ENCODE measurements at places on chromosomes 3 and 15. TPM values are rescaled to one million over a fixed set of nuclear protein-coding genes. Genes with fewer than 3 reads are reported as not detected.

The CCDC191 gene
- total RNA-seq, result 2.6 TPM

GRCh38 chr15:69380100-69380725 is 33.9 kb upstream of the KIF23 start:
- peaks cover 6% of the 10 kb centered on the region for H3K27me3 ChIP-seq
- H3K36me3 ChIP-seq, result no peaks in the 10 kb centered on the region
- no peak overlapping the region for H3K4me3 ChIP-seq
- DNase-seq, result no peak
- H3K27ac ChIP-seq, result no peak overlapping the region

DNA sequence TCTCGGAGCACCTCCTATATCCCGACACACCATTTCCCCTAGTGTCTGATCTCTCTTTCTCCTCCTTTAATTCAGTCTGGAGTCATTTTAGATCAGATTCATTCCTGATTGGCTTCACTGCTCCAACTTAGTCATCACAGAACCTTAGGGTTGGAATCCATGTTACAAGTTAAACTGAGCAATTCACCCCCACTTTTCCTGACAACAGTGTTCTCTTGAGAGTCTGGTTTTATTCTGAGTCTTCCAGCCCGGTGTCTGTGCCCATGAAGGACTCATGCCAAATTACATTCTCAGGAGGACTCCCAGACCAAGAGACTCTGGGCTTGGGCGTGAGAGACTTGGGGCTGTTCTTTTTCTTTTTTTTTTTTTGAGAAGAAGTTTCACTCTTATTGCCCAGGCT is 57.5 kb downstream of the LPP start:
- peaks cover 2% of the 10 kb centered on the region for H3K4me1 ChIP-seq
- H3K27me3 ChIP-seq, result no peaks in the 10 kb centered on the region
- H3K4me3 ChIP-seq, result no peak overlapping the region

The NTRK3 gene
- total RNA-seq, result not detected

- H3K27ac ChIP-seq, result no peak overlapping the region
- H3K36me3 ChIP-seq, result peaks cover 20% of the 10 kb centered on the region
- no peaks in the 10 kb centered on the region for H3K27me3 ChIP-seq
- H3K4me3 ChIP-seq, result no peak overlapping the region
Observed at GRCh38 chr3:172065967-172066762, 26.8 kb downstream of the FNDC3B start.

The ZNF80 gene
- total RNA-seq, result 0.35 TPM

DNA sequence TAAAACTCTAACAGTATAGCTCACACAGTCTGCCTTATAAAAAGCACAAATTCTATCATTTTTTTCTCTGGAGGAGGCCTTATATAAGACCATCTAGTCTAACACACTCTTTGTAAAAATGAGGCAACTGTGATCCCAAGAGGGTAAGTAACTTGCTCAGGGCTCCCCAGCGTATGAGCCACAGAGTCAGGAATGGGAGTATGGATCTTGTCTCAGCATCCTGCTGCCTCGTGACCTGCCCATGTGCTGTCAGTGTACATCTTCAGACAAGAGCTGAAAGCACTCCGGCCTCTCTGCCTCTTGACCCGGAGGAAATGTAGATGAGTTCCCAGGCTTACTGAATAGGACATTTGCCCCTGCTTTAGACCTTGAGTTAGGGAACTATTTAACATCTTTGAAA is 28.4 kb upstream of the MEF2A start:
- H3K27ac ChIP-seq, result no peak overlapping the region
- H3K4me1 ChIP-seq, result no peaks in the 10 kb centered on the region
- no peaks in the 10 kb centered on the region for H3K36me3 ChIP-seq

The ATP13A5 gene
- not detected for total RNA-seq

The MKRN3 gene
- total RNA-seq, result 5.0 TPM

- H3K36me3 ChIP-seq, result no peaks in the 10 kb centered on the region
- peaks cover 3% of the 10 kb centered on the region for H3K4me1 ChIP-seq
- no peak overlapping the region for H3K27ac ChIP-seq
- H3K27me3 ChIP-seq, result peaks cover 21% of the 10 kb centered on the region
- DNase-seq, result no peak
- no peak overlapping the region for H3K4me3 ChIP-seq
Observed at GRCh38 chr3:107421170-107421792, 44.0 kb downstream of the CCDC54 start.

The MYO5C gene
- 1.3 TPM for total RNA-seq

The MEGF11 gene
- not detected for total RNA-seq

DNA sequence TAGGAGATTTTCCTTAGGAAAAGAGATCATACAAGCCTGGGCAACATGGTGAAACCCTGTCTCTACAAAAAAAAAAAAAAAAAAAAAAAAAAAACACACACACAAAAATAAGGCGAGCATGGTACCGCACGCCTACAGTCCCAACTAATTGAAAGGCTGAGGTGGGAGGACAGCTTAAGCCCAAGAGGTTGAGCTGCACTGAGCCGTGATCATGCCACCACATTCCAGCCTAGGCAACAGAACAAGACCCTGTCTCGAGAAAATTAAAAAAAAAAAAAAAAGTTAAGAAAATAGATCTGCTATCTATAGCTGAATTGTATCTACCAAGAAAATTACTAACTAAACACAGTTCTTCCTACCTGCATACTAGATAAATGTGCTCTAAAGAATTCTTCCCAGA is 7.1 kb downstream of the MSL2 start:
- H3K4me1 ChIP-seq, result peaks cover 82% of the 10 kb centered on the region
- no peak overlapping the region for H3K4me3 ChIP-seq
- no peak overlapping the region for H3K27ac ChIP-seq
- H3K36me3 ChIP-seq, result peaks cover 41% of the 10 kb centered on the region
- no peaks in the 10 kb centered on the region for H3K27me3 ChIP-seq

DNA sequence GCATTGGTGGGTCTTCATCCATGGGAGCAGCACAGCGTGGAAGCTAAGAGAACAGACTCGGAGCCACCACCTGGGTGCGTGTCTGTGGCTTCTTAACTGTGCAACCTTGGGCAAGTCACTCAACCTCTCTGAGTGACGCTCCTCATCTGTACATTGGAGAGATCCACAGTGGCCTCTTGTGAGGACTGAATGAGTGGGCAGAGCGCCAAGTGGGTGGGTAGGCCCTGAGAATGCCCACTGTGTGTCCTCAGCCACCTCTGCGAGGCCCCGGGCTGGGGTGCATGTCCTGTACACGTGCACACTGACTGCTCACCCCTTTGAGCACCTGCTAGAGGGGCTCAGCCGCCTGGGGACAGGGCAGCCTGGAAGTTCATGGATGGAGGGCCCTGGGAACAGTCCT is 99.6 kb upstream of the PRR23E start:
- no peaks in the 10 kb centered on the region for H3K36me3 ChIP-seq
- no peak for DNase-seq

DNA sequence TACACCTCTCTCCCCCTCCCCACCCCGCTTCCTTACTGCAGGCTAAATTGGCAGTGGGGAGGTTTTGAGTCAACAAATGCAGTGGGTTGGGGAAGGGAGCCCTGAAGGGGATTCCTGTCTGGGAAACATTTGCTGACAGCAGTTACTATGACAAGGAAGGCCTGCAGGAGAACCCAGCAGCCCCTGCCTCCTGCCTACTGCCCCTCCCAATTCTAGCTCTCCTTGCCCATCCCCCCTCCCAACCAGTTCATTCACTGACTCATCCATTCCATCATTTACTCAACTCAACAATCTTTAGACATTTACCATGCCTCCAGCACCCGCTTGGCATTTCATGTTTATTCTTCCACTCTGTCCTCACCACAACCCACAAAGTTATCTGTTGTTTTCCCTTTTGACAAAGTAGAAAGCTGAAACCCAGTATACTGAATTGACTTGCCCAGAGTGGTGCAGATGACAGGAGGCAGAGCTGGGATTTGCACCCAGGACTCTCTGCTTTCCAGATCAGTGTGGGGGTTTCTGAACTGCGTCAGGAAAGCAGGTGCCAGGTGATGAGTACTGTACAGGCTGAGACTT is 75.0 kb downstream of the MAGEF1 start:
- H3K27me3 ChIP-seq, result peaks cover 9% of the 10 kb centered on the region
- peaks cover 4% of the 10 kb centered on the region for H3K4me1 ChIP-seq
- peak overlapping the region; percentile 19 for H3K27ac ChIP-seq
- H3K36me3 ChIP-seq, result no peaks in the 10 kb centered on the region
- peak; percentile 43 for DNase-seq
- H3K4me3 ChIP-seq, result no peak overlapping the region

DNA sequence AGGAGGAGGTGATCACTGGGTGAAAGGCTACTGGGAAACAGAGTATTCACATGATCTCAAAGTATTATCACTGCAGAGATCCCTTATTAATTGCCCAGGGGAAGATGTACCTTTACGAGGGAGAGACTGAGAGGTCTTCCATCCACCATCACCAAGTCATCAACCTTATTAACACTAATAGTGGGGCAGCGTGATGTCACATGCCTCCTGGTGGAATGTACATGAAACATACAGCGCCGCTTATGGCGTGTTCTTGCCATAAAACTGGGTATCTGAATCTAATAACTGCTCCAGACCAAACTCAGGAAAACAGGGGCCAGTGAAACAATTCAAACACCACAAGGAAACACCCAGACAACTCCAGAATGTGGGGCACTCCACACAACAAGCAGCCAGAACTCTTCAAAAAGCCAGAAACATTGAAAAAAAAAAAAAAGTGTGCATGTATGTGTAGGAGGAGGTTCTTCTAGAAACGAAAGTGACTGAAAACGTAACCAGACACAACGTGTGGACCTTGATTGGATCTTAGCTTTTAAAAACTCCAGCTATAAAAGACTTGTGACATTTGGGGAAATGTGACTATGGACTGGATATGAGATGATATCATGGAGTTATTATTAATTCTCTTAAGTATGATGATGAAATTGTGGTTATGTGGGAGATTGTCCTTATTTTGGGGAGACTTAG is 4.6 kb downstream of the STIMATE start:
- peak overlapping the region; percentile 92 for H3K27ac ChIP-seq
- peak; percentile 54 for DNase-seq
- H3K4me1 ChIP-seq, result peaks cover 67% of the 10 kb centered on the region
- no peaks in the 10 kb centered on the region for H3K27me3 ChIP-seq
- H3K4me3 ChIP-seq, result peak overlapping the region; percentile 81

The PEX5L gene
- total RNA-seq, result 0.35 TPM

The TRA2B gene
- 194 TPM for total RNA-seq

DNA sequence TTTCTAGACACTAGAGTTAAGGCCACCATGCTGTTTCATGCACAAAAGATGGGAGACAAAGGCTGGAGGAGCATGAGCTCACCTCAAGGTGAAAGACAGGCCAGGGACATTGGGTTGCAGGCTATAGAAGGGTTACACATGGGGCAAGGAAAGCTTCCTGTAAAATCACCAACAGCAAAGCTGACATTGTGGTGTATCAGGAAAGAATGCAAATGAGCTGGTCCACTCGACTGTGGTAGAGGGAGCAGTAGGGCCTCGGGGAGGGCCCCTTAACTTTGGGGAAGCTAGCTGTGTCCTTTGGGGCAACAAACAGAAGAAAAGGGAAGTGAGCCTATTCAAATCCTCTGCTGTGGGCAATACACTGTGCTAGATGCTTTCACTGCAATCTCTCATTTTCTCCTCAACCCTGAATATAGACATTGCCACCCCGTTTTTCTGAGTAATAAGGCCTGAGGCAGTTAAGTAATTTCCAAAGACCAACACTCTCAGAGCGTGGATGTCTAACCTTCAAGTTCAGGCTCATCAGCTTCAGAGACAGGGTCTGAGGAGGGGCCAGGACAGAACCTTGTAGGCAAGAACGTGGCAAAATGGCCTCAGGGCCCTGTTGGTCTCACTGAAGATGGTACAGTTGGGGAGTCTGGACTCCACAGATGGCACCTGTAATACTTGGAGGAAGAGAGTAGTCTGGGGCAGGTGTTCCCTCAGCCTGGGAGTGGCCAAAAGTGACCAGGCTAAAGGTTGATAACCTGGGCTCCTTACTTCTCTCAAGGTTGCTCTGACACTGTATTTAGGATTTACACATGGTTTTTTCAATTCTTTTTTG is 24.1 kb downstream of the CX3CR1 start:
- no peak for DNase-seq
- peaks cover 48% of the 10 kb centered on the region for H3K4me1 ChIP-seq
- peaks cover 20% of the 10 kb centered on the region for H3K27me3 ChIP-seq
- no peak overlapping the region for H3K27ac ChIP-seq
- no peak overlapping the region for H3K4me3 ChIP-seq

DNA sequence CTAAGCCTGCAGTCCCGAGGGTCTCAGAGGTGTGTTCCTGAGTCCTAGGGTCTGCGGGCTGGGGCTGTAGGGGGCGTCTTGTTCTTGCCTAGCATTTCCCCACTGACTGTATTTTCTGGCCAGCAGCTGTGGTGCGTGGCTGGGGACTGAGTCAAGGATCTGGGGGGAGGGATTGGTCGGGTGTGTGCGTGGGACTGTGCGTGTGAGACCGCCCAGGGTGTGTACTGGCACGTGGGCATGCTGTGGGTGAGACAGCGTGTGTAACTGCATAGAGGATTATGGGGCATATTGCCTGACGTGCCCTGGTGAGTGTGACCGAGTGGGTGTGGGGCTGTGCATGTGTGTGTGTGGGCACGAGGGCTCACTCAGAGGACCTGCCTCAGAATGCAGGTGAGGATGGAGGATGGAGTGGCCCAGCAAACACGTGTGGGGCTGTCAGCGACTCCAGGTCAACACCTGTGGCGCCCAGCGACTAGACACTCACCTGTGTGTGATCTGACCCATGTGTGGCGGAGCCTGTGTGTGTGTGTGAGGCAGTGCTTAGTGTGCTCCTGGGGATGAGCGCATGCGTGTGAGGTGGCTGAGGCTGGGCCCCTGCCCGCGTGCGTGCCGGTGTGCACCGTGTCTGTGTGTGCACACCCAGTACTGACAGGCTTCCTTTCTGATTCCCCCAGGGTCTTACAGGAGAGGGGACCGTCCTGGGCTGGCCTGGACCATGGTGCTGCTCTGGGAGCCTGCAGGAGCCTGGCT is 20.9 kb downstream of the FBLN2 start:
- H3K27ac ChIP-seq, result no peak overlapping the region
- no peaks in the 10 kb centered on the region for H3K27me3 ChIP-seq
- DNase-seq, result no peak
- no peaks in the 10 kb centered on the region for H3K36me3 ChIP-seq
- H3K4me3 ChIP-seq, result no peak overlapping the region

DNA sequence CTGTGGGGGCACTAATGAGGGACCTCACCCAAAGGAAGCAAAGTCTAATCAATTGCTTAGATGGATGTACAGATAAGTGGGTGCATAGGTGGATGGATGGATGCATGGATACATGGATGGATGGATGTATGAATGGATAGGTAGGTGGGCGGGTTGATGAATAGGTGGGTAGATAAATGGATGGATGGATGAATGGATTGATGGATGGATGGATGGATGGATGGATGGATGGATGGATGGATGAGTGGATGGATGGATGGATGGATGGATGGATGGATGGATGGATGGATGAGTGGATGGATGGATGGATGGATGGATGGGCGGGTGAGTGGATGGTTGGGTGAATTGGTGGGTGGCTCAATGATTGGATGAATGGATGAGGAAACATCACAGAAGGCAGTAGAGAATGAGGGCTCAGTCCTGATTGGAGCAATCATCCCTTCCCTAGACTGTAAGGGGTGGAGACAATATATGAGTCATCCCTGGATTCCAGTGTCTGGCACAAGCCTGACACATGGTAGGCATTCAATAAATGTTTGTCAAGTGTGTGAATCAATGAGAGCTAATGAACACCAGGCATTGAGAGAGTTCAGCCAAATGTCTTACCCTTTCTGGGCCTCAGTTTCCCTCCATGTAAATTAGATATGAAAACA is 40.4 kb upstream of the PXYLP1 start:
- peaks cover 15% of the 10 kb centered on the region for H3K4me1 ChIP-seq
- H3K27ac ChIP-seq, result no peak overlapping the region
- H3K4me3 ChIP-seq, result no peak overlapping the region
- no peaks in the 10 kb centered on the region for H3K36me3 ChIP-seq
- DNase-seq, result no peak

GRCh38 chr3:42376344-42376798 is 34.0 kb downstream of the LYZL4 start:
- no peak overlapping the region for H3K4me3 ChIP-seq
- no peaks in the 10 kb centered on the region for H3K36me3 ChIP-seq

GRCh38 chr3:150798122-150798618 is 35.2 kb upstream of the SIAH2 start:
- H3K36me3 ChIP-seq, result no peaks in the 10 kb centered on the region
- H3K4me1 ChIP-seq, result peaks cover 10% of the 10 kb centered on the region
- H3K27ac ChIP-seq, result no peak overlapping the region
- no peak overlapping the region for H3K4me3 ChIP-seq
- H3K27me3 ChIP-seq, result peaks cover 5% of the 10 kb centered on the region

Data from activated CD4-positive, alpha-beta memory T cell treated with anti-CD3 and anti-CD28 coated beads, Interleukin-2, amount 10 ng/mL, durations not matched to agents 7 days and 5 days (primary cell).